HL-60 (cell line): ENCODE measurements at places on chromosomes 16 and 17.

DNA sequence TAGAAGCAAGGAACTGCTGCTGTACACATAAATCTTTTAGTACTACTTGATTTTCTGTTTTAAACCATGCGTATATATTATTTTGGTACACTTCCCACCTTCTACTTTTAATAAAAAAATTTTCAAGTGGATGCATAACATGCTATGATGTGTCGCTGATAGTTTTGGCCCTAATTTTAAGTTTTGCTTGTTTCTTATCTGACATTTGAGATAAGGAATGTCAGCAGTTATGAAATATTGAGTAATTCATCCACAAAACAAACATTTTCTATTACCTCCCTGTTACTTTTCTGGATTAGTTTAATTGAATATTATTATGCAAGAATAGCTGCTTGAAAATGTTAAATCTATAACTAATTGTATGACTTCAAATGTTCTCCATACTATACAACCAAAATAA is 35.8 kb downstream of the N4BP1 start:
- DNase-seq: no peak

GRCh38 chr16:46712911-46713310 is 23.5 kb downstream of the ORC6 start:
- peak; percentile 44 for DNase-seq

DNA sequence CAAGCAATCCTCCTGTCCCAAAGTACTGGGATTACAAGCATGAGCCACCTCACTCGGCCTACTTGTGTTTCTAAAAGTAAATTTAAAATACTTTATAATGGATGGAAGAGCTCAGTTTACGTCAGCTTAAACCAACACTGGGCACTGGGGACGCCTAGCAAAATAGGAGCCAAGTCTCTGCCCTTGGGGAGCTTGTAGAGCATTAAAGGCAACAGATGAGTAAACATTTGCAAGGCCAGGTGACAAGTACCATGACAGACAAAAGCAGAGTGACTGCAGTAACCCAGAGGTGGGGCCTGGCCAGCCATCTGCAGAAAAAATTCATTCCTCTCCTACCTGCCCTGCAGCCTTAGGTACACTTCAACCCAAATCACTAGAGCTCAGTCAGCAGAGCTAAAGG is 12.1 kb upstream of the NLK start:
- DNase-seq: no peak

- no peak for DNase-seq
Measured at GRCh38 chr17:15278380-15278779, 13.3 kb upstream of the PMP22 start.

DNA sequence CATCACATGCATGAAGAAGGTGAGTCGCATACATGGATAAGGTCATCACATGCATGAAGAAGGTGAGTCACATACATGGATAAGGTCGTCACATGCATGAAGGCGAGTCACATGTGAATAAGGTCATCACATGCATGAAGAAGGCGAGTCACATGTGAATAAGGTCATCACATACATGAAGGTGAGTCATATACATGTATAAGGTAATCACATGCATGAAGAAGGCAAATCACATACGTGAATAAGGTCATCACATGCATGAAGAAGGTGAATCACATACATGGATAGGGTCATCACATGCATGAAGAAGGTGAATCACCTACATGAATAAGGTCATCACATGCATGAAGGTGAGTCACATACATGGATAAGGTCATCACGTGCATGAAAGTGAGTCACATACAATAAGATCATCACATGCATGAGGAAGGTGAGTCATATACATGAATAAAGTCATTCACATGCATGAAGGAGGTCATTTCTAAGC is 105.1 kb upstream of the SDK2 start:
- DNase-seq: no peak
